MCF 10A (cell line): ENCODE measurements at places on chromosomes 12 and 14. TPM values are rescaled to one million over a fixed set of nuclear protein-coding genes. Genes with fewer than 3 reads are reported as not detected.

NR4A1 gene
- 0.69 and 2.9 TPM in 2 replicates for total RNA-seq

DNA sequence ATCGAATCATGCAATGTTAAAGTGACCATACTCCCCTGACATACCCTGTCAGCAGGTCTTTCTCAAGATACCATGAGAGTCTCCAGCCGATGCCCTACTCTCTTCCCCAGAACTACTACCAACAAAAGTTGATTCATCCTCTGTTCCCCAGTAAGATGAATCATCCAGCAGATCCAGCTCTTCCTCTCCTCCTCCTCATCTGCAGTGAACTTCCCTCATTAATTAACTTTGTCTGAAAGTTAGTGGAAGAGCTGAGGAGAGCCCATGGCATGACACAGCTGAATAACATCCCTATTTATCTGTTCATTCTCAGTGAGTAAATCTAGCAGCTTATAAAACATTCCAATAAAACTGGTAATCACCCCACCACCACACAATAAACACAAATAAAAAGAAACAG, 213.4 kb downstream of the EGLN3 start:
- peak; percentile 18 for DNase-seq

GRCh38 chr12:34166427-34167060, 144.2 kb downstream of the ALG10 start:
- no peak for DNase-seq

APOF gene
- total RNA-seq, result not detected in 2 replicates

ACVRL1 gene
- not detected in 2 replicates for total RNA-seq

DNA sequence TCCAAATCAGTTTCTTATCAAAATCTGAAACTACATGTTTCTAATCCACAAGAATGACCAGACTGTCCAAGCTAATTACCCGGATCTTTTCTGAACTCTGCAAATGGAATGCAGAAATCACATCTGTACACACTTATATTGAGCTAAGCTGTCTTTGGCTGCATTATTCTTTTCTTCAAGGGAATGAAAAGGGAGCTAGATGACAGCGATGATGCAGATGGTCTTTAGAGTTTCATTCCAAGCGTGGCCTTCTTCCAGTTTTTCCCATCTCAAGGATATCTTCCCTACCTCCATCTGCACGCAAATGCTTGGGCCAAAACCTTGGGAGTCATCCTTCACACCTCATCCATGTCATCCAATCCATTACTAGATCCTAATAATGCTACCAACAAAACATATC, 12.6 kb downstream of the KCNH5 start:
- DNase-seq, result no peak

DNA sequence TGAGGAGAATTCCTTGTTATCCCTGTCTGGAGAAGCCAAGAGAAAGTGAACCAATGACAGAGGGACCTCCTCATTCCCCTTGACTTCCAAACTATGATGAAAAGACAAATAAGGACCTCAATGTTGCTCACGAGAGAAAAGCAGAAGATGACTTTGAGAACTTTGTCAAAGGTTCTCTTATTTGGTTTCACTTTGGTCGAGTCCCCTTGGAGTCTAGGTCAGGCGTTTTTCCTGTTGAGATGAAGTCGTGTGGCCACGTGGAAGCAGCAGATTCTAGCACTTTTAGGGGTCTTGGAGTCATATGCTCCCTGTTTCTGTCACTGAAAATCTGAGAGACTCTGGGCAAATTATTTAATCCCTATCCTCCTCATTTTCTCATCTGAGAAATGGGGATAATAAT, 33.8 kb upstream of the COL2A1 start:
- DNase-seq, result no peak

STXBP6 gene
- total RNA-seq, result not detected in 2 replicates

GRCh38 chr14:59463787-59464485, 1.2 kb downstream of the GPR135 start:
- no peak for DNase-seq

- DNase-seq, result peak; percentile 13
Observed at GRCh38 chr14:90522571-90523191, 125.9 kb downstream of the CALM1 start.

- DNase-seq, result no peak
Observed at GRCh38 chr12:75157385-75157784, 52.3 kb downstream of the KCNC2 start.

- peak; percentile 88 for DNase-seq
Observed at GRCh38 chr12:110039085-110039807, 9.1 kb downstream of the C12orf76 start.

GRCh38 chr14:96091149-96091693, 52.1 kb downstream of the C14orf132 start:
- no peak for DNase-seq

DNA sequence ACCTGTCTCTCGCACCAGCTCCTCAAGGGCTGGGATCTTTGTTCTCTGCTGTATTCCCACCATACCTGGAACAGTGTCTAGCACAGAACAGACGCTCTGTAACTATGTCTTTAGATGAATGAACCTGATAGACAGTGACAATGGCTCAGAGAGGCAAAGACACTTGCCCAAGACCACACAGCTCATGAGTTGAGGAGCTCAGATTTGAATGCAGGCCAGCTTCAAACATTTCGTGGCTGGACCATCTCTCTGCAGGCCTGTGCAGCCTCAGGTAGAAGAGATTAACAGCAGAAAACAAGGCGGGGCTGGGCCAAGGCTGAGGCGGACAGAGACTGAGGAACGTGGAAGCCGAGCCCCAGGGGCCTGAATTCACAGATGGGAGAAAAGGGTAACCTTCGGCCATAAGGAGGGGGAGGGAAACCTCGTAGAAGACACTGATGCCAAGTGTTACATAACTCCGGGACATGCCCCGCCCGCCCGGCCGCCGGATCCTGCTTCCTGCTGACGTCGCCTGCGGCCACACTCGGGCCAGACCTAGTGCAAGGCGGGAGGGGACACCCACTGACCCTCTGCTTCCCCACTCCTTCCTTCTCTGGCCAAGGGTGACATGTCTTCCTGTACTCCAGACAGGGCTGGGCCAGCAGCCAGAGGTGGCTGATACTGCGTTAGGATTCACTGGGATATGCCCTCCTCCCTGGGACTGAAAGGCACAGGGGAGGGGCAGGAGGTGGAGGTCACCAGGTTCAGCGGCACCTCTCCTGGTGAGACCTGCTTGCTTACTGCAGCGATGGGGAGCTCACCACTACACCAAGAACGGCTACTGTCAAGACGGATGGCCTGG, 86.8 kb downstream of the RFLNA start:
- peak; percentile 89 for DNase-seq

TBX5 gene
- not detected in 2 replicates for total RNA-seq

SERPINA3 gene
- total RNA-seq, result 44.5 and 54.5 TPM in 2 replicates

DNA sequence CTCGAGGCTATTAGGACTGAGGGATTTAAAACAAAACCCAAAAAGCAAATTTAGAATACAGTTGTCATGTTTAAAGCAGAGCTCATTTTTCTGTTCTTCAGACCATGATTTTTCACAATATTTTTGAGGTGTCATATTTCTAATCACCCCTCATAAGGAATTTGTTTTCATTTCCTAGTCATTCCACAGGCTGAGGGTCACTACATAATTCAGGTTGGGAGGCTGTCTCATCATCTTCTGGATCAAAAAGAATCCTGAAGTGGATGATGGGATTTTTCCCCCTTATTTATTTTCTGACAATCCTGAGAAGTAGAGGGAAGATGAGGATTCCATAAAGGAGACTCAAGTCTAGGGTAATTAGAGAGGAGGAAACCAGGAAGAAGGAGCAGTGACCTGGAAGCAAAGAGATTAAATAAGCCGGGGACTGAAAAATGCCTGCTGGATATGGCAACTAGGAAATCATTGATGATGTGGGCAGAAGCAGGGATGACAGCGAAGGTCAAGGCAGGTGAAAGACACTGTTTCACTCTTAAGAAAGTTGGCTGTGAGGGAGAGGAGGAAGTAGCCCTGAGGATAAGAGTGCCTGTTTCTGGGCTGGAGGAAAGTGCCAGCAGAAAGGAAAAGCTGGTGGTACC, 9.0 kb upstream of the PCNX1 start:
- DNase-seq, result no peak

GRCh38 chr12:49965836-49966235, 4.2 kb downstream of the AQP5 start:
- DNase-seq, result no peak

DNA sequence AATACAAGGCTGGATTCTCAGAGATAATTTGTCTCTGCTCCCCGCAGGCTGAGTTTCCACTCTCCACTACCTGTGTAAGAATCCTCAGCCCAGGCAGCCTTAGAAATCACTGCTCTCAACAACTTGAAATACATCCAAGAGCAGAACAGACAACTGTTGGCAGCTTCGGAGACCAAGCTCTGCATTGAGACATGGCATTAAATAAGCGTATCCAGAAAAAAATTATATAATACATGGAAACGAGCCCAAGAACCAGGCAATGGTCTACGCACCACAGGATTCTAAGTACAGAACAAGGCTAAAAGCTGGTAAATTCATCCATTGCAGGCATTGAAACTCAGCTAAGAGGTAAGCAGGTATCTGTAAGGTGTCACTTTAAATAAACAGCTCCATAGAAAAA, 165.5 kb upstream of the DIO3 start:
- no peak for DNase-seq

GRCh38 chr12:6228535-6229223, 28.5 kb downstream of the CD9 start:
- peak; percentile 37 for DNase-seq

GRCh38 chr12:127742231-127742630, 524.7 kb upstream of the TMEM132C start:
- no peak for DNase-seq

SERPINA12 gene
- not detected in 2 replicates for total RNA-seq

DNA sequence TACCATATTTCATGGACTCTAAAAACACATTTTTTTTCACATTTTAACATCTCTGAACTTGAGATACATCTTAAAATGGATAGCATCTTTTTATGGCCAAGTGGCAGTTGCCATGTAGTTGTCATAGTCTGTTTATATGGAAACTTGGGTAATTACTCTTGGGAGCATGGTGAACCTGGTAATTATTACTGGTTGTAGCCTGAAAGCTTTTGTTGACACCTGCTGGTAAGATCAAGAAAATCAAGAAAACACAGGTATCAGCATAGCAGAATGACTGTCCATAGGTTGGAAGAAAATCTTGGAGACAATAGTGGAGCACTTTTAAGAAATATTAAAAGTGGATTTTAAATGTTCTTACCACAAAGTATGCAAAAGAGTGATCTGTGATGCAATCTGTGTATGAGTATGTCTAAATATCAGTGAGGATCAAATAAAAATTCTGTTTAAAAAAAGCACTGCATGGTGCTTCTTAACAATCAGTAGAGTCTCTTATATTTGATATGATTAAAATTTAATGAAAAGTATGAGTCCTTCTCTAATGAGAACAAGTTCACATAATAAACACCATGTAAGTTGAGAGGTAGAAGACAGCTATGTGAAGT, 44.2 kb downstream of the TTC8 start:
- DNase-seq, result peak; percentile 51

ALDH1L2 gene
- 165 TPM in 2 replicates for total RNA-seq

NKX2-1 gene
- total RNA-seq, result not detected in 2 replicates

PTPN21 gene
- 15.7 and 18.1 TPM in 2 replicates for total RNA-seq

DNA sequence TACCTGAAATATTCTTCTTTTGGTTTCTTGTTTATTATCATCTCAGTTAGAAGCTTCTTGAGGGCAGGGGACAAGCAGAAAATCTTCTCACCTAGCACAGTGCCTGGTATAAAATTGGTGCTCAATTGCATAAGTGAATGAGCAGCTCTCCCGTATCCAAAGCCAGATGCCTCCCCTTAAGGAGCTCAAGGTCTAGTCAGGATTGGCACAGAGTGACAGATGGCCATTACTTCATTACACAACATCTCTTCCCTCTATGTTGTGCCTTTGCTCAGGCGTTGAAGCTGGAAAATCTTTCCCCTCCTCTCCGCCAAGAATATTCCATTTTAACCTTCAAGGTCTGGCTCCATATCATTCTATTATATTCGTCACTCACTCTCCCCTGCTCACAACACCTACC, 3.6 kb downstream of the SLC4A8 start:
- no peak for DNase-seq

AICDA gene
- not detected in 2 replicates for total RNA-seq

DNA sequence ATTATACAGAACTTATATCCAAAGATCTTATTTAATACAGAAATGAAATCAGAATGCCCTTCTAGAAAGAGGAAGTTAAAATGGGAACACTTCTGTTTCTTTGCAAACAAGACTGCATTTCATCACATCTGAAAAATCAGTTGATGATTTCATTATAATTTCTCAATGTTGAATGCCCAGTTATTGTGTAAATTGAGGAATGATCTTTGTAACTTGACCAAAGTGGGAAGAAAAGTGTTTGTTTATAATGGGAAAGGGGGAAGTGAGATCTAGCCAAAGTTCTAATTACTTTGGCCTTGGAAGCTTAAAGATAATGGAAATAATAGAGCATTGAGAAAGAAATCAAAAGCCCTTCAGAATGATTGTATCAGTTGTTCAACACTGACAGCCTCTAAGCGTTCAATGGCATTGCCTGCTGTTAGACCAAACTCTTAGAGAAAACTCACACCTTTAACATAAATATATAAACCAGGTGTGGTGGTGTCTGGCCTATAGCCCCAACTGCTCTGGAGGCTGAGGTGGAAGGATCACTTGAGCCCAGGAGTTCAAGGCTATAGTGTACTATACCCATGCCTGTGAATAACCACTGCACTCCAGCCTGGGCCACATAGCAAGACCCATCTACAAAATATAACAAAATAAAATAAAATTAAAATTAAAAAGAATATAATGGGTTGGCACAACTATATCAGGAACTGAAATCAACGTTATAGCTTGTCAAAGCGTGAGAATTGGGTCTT, 9.9 kb upstream of the LYZ start:
- DNase-seq, result peak; percentile 11

DNA sequence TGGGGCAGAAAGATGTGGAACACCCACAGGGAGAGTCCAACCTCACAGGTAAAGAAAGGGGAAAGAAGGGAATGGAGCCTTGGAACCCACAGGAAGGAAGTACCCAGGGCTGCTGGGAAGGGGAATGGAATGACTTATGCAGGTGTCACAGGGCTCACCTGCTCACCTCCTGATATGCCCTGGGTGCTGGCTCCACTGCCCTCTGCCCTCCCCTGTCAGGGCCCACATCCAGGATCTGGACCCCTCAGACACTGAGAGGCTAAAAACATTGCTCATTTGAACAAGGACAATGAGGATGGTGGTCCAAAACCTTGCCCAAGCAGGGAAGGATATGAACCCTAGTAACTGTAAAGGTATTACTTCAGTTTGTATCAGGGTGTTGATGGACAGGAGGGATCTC, 19.3 kb downstream of the ZBTB39 start:
- no peak for DNase-seq

GRCh38 chr14:35934499-35934898, 108.4 kb downstream of the BRMS1L start:
- DNase-seq, result no peak

CLEC6A gene
- total RNA-seq, result not detected in 2 replicates

- DNase-seq, result no peak
Observed at GRCh38 chr12:34342048-34342447, 319.8 kb downstream of the ALG10 start.

GRCh38 chr14:49362916-49363315, 223.3 kb downstream of the RPS29 start:
- DNase-seq, result no peak

DNA sequence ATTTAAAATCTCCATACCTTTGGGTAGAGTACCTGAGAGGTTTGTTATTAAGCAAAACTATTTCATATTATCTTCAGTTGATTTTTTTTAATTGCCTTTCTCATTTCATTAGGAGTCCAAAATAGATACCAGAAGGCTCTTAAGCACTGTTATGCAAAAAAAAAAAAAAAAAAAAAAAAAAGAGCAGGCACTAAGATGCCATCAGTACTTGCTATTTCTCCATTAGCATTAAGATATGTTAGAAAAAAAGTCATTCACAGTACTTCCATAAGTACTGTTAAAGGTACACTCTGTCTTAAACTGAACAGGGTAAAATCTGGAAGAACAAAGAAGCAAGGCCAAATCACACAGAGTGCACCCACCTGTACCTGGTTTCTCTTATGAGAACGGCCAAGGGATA, 57.2 kb downstream of the SETD3 start:
- DNase-seq, result no peak

GRCh38 chr12:8780389-8780788, 42.0 kb upstream of the A2ML1 start:
- DNase-seq, result peak; percentile 26
